CD4-positive, alpha-beta T cell treated with Interleukin-10 for 1 hour (primary cell): ENCODE measurements at places on chromosomes 2 and 18.

GRCh38 chr2:179454443-179455171, 190.0 kb upstream of the SESTD1 start:
- no peak for DNase-seq

GRCh38 chr18:10234281-10234680, 220.2 kb upstream of the APCDD1 start:
- DNase-seq, result no peak

DNA sequence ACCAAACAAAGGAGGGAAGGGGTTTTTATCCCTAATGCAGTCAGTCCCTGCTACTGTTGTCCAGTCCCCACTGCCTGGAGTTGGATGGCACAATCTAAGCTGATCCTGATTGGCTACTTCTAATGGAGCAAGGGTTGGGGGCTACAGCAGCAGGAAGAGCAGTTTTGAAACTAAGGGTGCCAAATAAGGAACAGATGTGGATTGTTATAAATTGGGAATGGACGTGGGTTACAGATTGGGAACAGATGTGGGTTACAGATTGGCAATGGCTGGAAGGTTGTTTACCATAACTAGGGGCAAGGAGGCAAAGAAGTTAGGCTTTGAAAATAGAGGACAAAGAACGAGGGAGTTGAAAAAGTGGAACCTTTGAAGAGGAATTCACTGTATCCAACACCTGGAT, 16.0 kb upstream of the PROM2 start:
- DNase-seq, result no peak

GRCh38 chr18:50268022-50268747, 1.9 kb upstream of the CFAP53 start:
- DNase-seq, result peak; percentile 82
